NCI-H2081 (cell line): ENCODE measurements at places on chromosomes 12 and 14.

- no peak for DNase-seq
Observed at GRCh38 chr12:56723889-56724700, 1.0 kb downstream of the NACA start.

- no peak for DNase-seq
Observed at GRCh38 chr12:87059231-87059630, 803.0 kb upstream of the MGAT4C start.

GRCh38 chr12:48788854-48789775 lies at the start of gene ADCY6:
ADCY6 (minus strand) TSS chr12:48789089; CDS start chr12:48783434, 5,655 bp downstream.
- peak; percentile 48 for DNase-seq

GRCh38 chr14:60657456-60658210 lies 8.4 kb upstream of the SIX1 start:
- no peak for DNase-seq

- peak; percentile 75 for DNase-seq
Observed at GRCh38 chr14:30608533-30609006, 13.5 kb upstream of the SCFD1 start.

DNA sequence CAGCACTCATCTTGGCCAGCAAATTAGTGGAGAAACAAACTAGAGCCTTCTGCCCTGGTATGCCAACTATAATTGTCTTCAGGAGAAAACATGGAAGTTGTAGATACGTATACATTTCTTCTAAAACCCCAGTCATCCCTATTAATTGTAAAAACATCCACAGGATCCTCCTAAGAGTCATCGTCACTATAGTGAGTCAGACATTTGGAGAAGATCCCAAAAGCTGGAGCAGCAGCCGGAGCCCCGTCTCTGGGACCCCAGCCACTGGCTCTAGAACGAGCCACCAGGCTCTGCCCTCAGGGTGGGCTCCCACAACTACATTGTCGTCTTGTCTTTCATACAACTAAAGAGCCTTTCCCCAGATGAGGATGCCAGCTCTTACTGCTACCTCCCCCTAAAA lies 15.5 kb downstream of the PRKAB1 start:
- no peak for DNase-seq

- no peak for DNase-seq
Observed at GRCh38 chr12:129378496-129378895, 525.2 kb downstream of the GLT1D1 start.

DNA sequence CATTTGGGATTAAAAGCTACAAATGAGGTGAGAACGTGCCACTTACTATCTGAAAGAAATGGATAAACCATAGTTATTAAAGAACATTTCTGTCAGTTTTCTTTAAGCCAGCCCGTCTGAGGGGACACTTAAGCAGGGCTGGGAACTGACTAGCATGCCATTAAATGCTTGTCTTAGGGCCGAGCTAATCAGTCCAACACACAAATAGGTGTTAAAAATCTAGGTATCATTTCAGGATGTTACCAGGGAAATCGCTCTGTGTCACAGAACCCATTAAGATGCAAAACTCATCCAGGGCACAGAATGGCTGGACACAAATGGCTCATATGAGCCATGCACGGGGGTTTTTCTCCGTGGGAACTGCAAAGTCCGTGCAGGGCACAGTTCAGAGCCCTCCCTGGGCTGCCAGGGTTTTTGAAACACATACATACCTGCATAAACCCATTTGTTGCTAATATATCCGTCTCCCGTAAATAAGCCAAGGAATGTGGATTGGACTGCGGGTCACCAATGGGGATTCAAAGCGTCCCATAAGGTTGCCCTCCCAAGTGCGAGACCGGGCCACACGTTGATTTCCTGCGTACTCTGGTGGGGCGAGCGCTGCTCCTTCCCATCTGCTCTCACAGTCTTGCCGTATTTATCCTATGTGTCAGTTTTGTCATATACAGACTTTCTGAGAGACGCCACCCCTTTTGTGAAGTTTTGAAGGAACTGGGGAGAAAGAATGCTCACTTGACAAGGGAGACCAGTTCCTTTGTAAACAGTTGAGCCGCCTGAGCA lies 5.4 kb upstream of the GSC start:
- DNase-seq, result no peak

DNA sequence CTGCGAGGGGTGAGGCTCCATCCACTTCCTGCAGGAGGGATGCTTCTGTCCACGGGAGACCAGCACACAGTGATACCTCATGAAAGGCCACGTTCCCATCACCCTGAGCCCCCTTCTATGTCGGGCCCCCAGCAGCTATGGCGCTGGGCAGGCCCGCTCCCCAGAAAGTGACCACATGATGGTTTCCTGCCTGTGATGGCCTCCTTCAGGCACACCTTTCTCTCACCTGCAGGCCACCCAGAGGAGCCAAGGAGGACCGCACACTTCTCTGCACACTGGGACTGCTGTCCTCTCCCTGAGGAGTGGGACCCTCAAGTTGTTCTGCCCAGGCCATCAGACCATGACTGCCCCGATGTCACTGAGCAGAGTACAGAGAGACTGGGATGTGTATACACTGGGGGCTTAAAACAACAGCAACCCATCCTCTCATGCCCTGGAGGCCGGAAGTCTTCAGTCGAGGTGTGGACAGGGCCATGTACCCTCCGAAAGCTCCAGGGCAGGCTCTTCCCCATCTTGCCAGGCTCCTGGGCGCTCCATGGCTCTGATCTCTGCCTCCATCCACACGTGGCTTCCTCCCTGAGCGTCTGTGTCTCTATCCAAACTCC lies 158.9 kb downstream of the PIWIL1 start:
- no peak for DNase-seq

DNA sequence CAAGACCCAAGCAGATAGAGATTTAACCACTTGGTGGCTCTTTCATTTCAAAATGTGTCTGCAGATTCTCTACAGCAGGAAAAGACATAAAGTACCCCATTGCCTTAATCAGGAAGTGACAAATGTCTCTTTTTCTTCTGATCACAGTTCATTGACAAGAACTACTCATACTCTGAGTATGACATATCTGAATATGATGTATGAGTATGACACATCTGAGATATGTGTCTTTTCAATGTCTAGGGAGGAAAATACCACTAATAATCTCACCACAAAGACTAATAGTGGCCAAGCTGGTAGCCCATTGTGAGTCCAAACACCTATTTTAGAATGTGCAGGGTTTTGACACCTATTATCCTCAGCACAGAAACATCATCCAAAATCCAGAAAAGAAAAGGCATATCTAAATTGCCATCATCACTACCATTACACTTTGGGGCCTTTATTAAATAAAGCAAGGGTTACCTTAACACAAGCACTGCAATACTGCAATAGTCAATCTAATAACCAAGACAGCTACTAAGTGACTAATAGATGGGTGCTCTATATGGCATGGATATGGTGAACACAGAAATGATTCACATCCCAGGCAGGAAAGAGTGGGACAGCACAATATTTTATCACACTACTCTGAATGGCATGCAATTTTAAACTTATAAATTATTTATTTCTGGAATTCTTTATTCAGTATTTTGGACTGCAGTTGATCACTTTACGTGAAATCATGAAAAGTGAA lies 243.7 kb upstream of the FAR2 start:
- DNase-seq, result no peak

GRCh38 chr12:46983959-46984841 lies 95.2 kb upstream of the PCED1B start:
- DNase-seq, result peak; percentile 38

GRCh38 chr14:100581228-100582145 lies 5.7 kb downstream of the BEGAIN start:
- DNase-seq, result no peak

GRCh38 chr14:55370883-55371455 lies 40.7 kb downstream of the ATG14 start:
- no peak for DNase-seq

- DNase-seq, result no peak
Observed at GRCh38 chr14:42565556-42565955, 958.9 kb downstream of the LRFN5 start.

- no peak for DNase-seq
Observed at GRCh38 chr12:117031843-117032592, 67.2 kb downstream of the TESC start.

DNA sequence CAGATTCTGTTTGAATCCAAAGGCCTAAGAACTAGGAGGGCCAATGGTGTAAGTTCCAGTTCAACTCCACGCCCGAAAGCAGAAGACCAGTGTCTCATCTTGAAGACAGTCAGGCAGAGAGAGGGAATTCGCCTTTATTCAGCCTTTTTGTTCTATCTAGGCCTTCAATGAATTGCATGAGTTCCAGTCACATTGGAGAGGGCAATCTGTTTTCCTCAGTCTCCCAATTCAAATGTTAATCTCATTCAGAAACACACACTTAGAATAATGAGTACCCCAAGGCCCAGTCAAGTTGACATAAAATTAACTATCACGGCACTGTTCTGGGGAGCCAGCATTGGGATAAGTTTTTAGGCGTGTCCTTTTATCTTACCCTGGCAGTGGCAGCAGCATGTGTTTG lies 65.8 kb downstream of the C14orf39 start:
- DNase-seq, result no peak

DNA sequence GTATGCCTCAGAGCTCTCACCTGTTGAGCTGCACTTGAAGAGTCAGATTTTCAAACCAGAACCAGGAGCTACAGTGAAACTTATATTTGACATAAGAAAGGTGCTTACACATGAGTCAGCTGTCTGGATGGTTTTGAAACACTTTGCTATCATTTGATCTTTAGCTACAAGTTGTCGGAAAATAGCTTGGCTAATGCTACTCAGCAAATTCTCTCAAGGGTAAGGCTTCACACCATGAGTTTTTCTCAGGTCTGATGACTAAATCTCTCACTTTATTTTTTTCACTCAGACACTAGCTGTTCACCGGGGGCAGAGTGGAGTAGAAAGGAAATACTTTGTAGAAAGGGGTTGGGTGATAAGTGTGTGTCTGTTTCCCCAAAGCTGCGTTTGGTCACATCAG lies 171.8 kb downstream of the FLRT2 start:
- DNase-seq, result no peak

GRCh38 chr12:5872745-5873144 lies 72.3 kb downstream of the ANO2 start:
- no peak for DNase-seq

- peak; percentile 61 for DNase-seq
Observed at GRCh38 chr12:51419425-51420193, 5.0 kb upstream of the SLC4A8 start.

DNA sequence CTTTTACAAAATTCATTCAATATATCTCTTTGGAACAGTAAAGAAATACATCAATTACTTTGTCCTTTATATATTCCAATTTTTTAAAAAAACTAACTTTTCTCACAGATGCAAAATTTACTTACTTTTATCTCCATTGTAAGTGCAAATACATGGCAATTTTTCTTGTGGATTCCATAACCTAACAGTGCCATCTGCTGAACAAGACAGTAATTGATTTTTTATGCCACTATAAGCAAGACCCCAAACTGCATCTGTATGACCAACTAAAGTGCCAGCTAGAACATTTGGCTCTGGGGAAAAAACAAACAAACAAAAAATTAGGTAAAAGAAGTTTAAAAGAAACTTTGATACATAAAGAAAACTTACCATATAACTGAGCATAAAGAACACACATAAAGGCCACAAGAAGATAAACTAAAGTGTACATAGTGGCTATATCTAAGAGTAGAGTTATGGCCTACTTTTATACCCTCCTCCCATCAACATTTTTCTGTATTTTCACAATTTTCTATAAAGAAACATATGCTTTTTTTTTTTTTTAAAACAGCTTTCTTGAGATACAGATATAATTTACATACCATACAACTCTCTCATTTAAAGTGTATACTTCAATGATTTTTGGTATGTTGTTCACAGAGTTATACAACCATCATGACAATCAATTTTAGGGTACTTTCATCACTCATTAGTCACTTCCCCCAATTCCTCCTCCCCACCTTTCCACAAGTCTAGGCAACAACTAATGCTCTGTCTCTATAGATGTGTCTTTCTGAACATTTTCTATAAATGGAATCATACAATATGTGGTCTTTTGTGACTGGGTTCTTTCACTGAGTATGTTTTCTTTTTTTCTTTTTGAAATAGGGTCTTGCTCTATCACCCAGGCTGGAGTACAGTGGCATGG lies 32.6 kb downstream of the COCH start:
- peak; percentile 22 for DNase-seq

- no peak for DNase-seq
Observed at GRCh38 chr14:60485598-60486251, at the start of gene C14orf39. C14orf39 (minus strand) TSS chr14:60486063; CDS start chr14:60485078, 985 bp downstream.

- DNase-seq, result no peak
Observed at GRCh38 chr14:47389535-47389934, 285.9 kb downstream of the MDGA2 start.

DNA sequence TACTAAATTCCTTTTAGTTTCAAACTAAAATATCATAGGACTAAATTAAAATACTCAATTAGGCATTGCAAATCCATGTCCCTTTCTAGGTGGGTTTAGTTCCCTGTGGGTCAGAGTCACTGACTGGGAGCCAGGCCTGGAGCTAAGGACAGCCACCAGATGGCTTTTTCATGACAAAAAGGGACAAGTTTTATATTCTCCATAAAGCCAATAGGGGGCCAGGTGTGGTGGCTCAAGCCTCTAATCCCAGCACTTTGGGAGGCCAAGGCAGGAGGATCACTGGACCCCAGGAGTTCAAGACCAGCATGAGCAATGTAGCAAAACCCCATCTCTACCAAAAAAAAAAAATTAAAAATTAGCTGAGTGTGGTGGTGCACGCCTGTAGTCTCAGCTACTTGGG lies 35.4 kb upstream of the EIF5 start:
- DNase-seq, result no peak

- no peak for DNase-seq
Observed at GRCh38 chr14:33484264-33484663, 466.6 kb downstream of the EGLN3 start.
